ENCODE measurements at places on chromosomes 5 and 9.

- DNase-seq = peak; percentile 15
Measured at GRCh38 chr9:105413525-105413924, 34.3 kb upstream of the FSD1L start.

DNA sequence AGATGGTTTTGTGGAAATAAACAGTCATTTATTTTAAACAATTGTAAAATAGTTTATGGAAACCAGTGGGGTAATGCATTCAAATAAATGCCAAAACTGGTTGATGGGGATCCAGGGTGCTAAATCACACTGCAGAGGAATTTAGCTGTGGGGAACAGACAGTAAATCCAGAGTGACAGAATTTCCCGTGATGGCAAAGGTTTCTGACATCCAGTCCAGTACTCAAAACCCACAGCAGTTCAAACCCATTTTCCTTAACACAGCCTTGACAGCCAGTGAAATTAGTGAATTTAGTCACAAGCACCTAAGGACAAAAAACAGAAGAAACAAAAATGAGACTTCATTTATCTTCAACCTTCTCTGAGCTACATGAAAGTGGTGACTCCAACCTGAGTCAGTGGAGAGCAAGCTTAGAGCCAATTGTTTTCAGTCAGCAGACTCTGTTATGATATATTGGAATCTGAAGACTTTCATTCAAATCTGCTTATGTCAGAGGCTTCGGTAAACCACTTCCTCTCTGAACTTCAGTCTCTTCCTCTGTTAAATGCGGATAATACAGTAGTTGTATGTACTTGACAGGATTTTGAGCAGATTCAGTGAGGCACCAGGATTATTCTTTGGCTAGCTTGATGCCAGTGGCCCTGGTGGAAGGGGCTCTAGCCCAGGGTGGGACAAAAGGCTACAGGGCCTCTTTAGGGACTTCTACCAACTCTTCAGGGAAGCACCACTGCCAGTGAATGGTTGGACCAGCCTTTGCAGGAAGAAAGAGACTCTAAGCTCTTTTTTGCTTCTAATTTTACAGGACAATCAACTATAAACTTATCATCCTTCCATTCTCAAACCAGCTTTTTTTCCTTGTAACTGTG, 185.3 kb downstream of the MAPKAP1 start:
- no peak for DNase-seq

DNA sequence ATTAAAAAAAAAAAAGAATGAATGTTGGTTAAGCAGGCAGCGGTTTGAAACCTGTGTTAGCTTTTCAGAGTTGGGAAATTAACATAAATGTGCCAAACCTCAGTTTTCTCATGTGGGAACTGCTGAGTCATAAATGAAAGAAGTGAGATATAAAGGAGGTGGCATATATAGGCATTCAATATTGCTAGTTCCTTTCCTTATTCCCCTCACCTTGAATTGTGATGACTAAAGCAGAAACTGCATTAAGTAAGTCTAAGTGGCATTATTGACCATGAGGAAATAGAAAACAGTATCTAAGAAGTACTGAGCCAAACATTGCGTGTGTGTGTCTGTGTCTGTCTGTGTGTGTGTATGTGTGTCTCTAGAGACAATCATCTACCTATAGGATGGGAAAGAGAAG, 691.2 kb downstream of the TLR4 start:
- no peak for DNase-seq

- DNase-seq = no peak
Measured at GRCh38 chr9:116671605-116672004, 15.5 kb upstream of the TRIM32 start.

DNA sequence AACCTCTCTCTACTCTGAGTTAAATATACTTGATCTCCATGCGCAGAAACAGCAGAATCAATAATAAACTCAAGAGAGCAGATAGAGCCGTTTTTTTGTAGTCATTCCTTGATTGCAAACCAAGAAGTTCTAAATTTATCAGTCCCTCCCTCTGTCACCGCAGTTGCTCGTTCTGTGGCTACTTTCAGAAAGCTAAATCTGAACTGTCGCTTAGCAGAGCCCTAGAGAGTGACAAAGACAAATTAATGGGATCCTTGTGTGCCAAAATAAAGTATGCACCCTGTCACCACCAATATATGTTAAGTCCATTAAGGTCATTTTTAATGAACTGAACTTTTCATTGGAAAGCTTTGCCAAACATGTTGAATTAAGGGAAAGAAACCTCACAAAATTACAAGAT, 218.3 kb downstream of the ADAMTSL1 start:
- no peak for DNase-seq

GRCh38 chr5:9358961-9359685, 186.8 kb downstream of the SEMA5A start:
- no peak for DNase-seq

DNA sequence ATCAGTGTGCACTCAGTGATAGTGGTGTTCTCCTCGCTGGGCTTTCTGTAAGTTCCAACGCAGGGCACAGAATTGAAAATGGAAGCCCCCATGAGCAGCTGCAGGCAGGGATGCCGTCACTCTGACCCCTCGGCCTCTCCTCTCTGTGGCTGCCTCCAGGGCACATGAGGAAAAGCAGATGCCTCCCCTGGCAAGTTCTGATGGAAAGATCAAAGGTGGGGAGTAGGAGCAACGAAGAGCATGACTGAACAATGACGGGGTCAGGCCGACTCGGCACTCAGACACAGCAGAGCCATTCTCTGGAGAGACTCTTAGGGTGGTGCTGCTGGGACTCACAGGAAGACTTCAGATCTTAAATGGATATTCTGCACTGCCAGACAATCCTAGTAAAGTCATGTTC, 65.6 kb upstream of the CKMT2 start:
- DNase-seq = no peak

DNA sequence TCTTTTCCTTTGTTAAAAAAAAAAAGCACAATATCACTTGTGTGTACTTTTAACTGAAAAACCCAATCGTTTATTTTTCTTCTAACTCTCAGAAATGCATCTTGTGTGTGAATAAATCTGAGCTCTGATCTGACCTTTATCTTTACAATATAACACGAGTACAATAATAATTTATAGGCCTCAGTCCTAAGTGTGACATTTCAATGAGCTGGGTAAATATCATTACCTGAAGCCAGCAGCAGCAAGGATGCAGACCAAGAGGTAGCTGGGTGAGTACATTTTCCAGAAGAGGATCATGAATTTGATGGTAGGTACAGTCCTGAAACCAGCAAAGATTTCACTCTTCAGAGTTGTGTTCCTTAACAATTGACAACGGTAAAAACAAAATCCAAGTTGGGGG, 264.0 kb upstream of the KIF2A start:
- no peak for DNase-seq

- DNase-seq = no peak
Measured at GRCh38 chr9:15304632-15305031, 2.4 kb downstream of the TTC39B start.

DNA sequence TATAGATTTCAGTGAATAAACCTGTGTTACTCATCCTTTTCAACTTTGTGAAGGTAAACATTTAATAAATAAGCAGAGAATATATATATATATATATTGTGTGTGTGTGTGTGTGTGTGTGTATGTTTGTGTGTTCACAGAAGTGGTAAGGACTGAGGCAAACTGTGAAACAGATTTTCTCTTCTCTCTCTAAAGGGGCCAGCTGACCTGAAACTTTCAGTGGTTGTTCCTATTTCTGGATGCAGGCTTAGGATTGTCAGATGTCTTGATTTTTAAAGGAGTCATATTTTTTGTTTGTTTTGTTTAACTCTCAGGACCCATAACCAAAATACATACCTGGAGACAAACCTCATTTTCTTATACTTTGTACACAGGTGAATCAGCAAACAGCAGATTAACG, 714.9 kb upstream of the MEF2C start:
- no peak for DNase-seq

Measured in erythroblast (primary cell).